ENCODE measurements at places on chromosomes 5 and 9.

DNA sequence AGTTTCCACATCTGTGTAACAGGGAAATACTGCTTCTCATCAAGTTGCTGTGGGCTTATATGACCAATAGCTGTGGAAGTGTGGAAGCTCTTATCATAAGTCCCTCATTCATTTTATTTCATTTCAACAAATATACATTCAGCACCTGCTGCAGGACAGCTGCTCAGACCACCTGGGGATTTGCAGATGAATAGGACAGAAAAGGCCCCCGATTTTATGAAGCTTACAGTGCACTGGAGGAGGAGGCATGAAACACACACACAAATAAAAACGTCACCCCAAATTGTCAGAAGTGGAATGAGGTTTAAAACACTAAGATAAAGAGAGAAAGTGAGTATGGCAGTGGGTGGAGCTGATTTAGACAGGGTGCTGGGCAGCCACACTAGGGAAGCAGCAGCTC lies 107.2 kb downstream of the DRD1 start:
- DNase-seq: no peak

DNA sequence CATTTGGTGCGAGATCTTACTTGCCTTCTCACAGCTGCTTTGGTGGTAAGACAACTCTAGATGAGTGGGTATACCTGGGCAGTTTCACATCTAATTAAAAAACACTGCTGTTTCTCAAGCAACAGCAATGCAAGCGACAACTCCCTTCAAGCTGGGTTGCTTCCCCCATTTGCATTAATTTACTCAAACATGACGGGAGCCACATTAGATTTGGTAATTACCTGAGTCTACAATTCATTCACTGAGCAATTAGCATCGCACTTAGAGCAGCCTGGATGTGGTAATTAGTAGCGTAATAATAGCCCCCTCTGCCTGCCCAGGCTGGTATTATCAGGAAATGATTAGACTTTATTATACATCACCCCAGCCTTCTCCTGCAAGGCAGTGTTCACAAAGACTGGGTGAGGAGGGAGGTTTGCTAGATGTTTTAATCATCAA lies 73.4 kb downstream of the FBXO38 start:
- DNase-seq: no peak

- no peak for DNase-seq
Measured at GRCh38 chr5:106481374-106481773, 1189.4 kb downstream of the EFNA5 start.

DNA sequence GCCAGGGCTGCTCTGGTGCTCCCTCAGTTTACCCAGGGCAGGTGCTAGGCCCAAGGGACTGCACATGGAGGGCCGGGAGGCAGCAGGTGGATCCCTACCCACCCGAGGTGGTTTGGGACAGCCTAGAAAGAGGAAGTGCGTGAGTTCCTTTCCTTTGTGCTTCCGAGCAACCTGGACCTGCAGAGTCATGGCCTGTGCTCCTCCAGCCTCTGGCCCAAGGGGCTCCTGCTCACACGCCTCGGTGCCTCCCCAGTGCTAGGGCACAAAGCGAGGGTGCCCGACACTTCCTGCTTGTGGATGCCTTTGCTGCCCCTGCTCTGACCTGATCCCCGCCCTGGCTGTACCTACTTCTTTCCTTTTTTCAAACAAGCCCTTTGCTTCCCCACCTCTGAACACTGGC lies 79.3 kb downstream of the RXRA start:
- no peak for DNase-seq

- DNase-seq: no peak
Measured at GRCh38 chr5:156094001-156094400, 233.0 kb upstream of the SGCD start.

- DNase-seq: no peak
Measured at GRCh38 chr9:132947756-132948155, 3.3 kb upstream of the TSC1 start.

DNA sequence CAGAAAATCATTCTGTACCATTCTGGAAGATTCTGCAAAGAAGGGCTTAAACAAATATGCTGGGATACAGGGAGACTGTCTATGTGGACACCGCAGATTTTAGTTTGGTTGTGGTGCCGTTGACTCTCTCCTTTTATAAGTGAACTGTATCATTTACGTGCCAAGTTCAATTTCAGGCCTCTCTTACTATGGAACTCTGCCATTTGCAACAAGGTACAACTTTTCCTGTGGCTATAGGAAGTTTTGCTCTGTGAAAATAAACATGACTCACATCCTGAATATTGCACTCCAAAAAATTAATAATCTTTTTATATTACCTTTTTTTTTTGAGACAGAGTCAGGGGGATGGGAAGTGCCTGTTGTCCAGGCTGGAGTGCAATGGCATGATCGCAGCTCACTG lies 29.7 kb upstream of the CSNK1G3 start:
- no peak for DNase-seq

GRCh38 chr5:168925160-168925559 lies 346.0 kb upstream of the PANK3 start:
- DNase-seq: no peak

- no peak for DNase-seq
Measured at GRCh38 chr5:16886366-16886736, 49.7 kb downstream of the MYO10 start.

GRCh38 chr5:68245319-68245718 lies 29.8 kb downstream of the PIK3R1 start:
- DNase-seq: no peak

- DNase-seq: no peak
Measured at GRCh38 chr5:139711906-139712224, 63.7 kb downstream of the CXXC5 start.
